ENCODE measurements at places on chromosomes 3 and 15.

DNA sequence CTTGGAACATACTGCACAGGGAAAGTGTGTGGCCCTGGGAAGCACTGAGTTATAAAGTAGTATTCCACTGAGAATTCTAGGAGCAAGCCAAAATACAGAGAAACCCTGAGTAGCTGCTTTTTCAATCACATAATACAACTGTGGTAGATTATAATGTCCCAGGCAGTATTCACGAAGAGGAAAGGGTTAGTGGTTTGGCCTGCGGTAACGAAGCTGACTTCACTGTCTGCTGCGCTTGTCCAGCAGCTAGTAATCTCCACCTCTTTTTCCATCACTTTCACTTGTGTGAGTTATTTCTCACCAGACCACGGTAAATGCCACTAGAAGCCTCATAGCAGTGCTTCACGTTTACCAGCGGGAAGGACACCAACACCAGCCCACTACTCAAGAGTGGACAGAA, 34.4 kb downstream of the RPL39L start:
- DNase-seq = no peak

- DNase-seq = no peak
These were observed 189.8 kb downstream of the RYR3 start for GRCh38 chr15:33500432-33501195.

- DNase-seq = no peak
These were observed 529.0 kb upstream of the NECTIN3 start for GRCh38 chr3:110542552-110543150.

GRCh38 chr3:176075491-176075890, 1121.8 kb downstream of the TBL1XR1 start:
- DNase-seq = no peak

- DNase-seq = no peak
These were observed 225.6 kb downstream of the CLSTN2 start for GRCh38 chr3:140160553-140160952.

DNA sequence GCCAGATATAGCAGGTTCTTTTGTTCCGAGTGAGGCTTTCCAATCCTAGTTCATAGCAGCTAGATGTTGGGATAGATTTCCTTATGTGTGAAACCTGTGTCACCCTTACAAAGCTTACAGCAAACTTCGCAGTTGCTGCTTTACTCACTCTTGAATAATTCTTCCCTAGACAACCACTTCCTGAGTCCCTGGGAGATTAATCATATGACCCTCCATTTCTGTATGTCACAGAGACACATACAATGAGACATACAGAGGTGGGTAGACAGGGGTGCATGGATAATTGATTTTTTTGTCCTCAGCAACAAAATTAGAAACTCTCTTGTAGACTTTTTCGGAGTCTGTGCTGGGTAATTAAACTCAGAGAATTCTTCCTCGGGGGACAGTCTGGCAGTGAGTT, 163.2 kb downstream of the NSUN3 start:
- peak; percentile 89 for DNase-seq

GRCh38 chr3:195425849-195426248, 17.0 kb downstream of the ACAP2 start:
- DNase-seq = no peak

DNA sequence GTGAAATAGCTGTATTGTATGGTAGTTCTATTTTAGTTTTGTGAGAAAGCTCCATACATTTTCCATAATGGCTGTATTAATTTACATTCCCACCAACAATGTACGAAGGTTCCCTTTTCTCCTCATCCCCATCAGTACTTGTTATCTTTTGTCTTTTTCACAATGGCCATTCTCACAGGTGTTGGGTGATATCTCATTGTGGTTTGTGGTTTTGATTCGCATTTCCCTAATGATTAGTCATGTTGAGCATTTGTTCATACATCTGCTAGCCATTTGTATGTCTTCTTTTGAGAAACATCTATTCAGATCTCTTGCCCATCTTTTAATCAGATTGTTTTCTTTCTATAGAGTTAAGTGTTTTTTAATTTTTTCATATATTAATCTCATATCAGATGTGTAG, 931.9 kb downstream of the IGSF11 start:
- DNase-seq = no peak

GRCh38 chr3:28139288-28139687, 102.1 kb upstream of the CMC1 start:
- no peak for DNase-seq

- no peak for DNase-seq
These were observed 13.2 kb upstream of the TUBGCP5 start for GRCh38 chr15:23052522-23052921.

DNA sequence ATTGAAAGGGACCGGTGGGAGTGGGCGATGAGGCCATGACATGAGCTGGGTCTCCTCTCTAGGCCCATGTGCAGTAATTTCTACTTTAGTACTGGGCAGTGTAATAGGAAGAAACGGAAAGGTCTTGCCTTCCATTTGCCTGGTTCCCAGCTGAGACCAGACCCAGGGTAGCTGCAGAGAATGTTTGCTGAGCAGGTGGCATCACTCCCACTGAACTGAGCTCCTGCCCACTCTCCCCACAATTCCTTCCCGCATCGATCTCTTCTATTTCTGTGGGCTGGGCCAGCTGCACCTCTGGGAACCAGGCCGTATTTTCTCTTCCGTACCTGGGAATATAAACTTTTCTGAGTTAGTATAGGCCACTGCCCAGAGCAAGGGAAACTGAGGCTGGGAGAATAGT, 15.8 kb downstream of the ESYT3 start:
- no peak for DNase-seq

DNA sequence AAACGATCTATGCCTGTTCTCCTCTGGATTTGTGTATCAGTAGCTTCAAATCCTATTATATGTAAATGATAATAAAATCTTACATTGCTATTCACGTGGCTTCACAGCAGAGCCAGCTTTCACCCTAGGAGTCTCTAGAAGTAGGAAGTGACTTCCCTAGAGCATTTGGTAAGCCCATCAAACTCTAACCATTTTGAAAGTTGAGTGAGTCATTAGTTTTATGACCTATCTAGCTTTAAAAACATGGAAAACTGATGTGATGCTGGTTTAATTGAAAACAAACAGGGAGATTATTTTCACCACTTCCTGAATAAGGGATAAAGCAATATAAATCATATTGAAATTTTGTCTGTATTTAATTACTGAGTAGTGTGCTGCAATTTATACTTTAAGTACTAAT, 275.2 kb downstream of the EPHA6 start:
- DNase-seq = no peak

- DNase-seq = no peak
These were observed 411.5 kb upstream of the MCTP2 start for GRCh38 chr15:93819826-93820225.

DNA sequence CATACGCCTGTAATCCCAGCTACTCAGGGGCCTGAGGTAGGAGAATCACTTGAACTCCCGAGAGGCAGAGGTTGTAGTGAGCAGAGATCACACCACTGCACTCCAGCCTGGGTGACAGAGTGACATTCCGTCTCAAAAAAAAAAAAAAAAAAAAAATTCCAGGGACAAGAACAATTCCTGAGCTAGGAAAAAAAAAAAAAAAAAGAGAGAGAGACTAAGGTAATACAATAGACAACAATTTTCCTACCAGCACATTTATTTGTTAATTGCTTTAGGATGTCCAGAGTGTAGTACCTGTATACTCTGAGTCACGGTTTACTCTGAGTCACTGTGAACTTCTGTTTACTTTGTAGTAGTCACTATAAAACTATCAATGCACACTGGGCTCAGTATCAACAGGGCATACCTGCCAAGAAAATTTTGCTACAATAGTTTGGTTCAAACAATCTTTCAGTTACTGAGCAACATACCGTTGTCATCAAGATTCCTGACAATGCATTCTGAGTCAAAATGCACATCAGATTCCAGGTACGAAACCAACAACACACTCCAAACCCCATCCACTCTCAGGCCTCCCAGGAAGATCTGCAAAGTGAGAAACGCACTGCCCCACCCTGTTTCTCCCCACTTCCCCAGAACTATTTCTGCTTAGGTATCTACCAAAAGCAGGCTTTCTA, 28.3 kb downstream of the IGF2BP2 start:
- DNase-seq = no peak

- DNase-seq = no peak
These were observed 580.0 kb downstream of the ZNF385D start for GRCh38 chr3:21170964-21171363.

DNA sequence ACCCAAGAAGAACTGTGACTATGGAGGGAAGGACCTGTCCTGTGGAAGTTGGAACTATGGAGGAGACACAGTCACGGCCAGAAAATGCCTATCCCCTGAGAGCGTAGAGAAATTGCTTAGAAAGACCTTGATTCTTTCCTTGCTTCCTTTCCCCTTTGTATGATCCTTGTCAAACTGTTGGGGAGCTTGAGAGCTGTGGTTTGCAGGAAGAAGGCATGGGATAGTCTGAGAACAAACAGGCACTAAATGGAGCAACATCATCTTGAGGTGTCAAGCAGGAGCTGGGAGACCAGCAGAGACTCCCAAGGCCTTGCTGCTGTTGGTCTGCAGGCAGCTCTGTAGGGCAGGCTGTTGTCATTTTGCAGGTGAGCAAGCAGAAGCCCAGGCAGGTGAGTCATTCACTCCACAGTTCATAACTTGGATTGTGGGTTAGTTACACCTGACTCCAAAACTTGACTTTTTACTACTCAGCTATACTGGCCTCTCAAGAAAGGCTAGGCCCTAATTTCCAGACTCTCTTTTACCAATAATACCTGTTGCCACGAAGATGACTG, 298.9 kb downstream of the LRTM1 start:
- no peak for DNase-seq

- no peak for DNase-seq
These were observed 988 bp upstream of the NFKBIZ start for GRCh38 chr3:101848326-101848725.

DNA sequence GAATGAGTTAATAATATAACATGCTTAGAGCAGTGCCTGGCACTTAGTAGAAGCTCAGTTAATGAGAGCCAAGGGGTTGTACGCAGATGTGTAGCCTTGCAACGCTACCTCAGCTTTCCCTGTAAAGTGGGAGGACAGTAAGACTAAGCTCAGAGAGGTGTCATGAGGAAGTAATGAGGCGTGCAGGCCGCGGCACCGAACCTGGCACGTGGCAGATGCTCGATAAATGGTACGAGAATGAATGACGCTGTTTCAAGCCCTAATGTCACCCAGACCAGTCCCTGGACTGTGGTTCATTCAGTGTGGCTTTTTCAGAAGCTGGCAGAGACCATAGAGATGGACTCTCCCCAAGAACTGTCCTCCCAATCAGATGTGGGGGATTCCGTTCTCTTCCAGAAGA, 21.2 kb downstream of the GRIP2 start:
- DNase-seq = no peak

DNA sequence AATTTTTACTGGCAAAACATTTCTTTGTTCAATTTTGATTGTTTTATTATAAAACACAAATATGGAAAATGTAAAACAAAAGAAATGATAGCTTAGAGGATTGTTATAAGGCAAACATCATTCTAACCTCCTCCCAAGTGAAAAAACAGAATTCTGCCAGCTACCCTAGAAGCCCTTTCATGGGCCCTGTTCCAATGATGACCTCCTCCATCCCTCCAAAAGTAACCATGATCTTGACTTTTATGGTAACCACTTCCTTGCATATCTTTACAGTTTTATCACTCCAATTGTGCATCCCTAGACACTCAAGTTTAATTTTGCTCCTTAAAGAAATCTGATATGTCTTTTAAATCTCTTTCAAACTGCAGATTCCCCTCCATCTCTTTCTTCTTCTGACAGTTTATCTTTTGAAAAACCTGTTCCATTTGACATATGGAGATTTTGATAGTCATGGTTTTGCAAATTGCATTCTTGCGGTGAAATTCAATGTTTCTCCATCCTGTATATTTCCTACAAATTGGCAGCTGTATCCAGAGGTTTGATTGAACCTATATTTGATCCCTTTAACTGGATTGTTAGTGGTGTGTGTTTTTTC, 27.0 kb upstream of the TNFAIP8L3 start:
- no peak for DNase-seq

DNA sequence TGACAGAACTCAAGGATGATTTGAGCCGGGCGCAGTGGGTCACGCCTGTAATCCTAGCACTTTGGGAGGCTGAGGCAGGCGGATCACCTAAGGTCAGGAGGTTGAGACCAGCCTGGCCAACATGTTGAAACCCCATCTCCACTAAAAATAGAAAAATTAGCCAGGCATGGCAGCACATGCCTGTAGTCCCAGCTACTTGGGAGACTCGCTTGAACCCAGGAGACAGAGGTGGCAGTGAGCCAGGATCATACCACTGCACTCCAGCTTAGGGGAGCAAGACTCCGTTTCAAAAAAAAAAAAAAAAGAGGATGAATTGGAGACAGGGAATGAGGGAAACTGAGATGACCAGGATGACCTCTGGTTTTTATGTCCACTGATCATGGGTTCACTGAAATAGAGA, 60.4 kb upstream of the CDIN1 start:
- no peak for DNase-seq

DNA sequence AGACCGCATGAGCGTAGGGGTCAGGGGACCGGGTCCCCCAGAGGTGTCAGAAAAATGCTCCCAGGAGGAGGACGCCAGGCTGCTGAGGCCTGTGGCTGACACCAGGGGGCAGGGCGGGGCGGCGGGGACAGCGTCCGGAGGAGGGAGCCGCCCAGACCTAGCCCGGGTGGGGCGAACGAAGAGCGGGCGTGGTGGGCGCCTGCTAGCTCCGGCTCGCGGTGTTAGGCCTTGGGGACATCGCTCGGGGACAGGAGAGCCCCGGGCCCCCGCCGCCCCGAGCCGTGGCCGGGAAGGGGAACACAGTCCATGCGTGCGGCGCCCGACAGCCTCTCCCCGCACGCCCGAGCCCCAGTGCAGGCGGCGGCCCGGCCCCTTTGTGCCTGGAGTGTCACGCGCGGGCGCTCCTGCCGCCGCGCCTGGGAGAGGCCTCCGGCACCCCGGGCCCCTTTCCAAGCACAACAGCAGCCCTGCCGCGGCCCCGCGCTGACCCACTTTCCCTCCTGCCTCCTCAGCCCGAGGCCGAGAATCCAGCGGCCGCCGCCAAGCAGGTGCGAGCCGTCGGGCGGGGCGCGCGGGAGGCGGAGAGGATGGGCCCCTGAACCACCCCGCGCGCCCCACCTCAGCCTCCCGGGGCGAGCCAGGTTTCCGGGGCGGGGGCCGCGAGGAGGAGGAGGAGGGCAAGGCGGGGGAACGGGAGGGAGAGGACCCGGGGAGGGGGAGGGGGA, 111.0 kb upstream of the KLF13 start:
- DNase-seq = peak; percentile 65

DNA sequence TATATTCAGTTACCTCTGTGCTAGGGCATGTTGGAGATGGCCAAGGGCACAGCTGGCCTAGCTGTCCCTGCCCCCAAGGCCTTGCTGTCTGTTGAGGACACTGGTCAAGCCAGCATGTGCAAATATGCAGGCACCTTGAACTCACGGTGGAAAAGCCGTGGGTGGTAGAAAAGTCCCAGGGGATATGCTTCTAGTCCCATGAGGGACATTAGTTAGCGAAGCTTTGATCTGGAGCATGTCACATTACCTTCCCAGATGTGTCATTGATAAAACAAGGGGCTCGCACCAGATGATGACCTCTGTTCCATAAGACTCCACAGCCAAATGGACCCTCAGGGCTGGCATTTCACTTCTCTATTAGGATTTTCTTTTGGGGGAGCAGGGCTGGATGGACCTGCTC, 14.2 kb upstream of the TMEM158 start:
- DNase-seq = no peak

Data from kidney capillary endothelial cell (primary cell).